ENCODE measurements at places on chromosomes 13 and 19. TPM values are rescaled to one million over a fixed set of nuclear protein-coding genes. Genes with fewer than 3 reads are reported as not detected.

ELSPBP1 gene
- total RNA-seq, result not detected

DNA sequence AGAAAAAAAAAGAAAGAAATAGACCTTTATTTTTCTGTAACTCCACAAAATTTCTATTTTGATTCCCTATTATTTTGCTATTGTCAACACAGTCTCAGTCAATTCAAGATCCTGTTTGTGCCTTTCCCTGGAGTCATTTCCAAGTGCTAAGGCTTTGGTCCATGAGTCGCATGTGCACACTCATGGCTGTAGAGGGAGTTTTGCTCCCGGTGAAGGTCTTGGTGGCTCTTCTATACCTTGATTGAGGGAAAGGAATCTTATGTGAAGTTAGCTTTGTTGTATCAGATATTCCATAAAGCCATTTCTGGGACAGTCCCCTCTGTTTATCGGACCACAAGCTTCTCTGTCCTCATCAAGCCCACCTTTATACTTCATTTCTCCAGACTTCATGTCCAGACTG is 58.7 kb upstream of the ALOX5AP start:
- no peak for DNase-seq

CCDC194 gene
- total RNA-seq, result 2.3 TPM

ZNF723 gene
- 0.12 TPM for total RNA-seq

DNA sequence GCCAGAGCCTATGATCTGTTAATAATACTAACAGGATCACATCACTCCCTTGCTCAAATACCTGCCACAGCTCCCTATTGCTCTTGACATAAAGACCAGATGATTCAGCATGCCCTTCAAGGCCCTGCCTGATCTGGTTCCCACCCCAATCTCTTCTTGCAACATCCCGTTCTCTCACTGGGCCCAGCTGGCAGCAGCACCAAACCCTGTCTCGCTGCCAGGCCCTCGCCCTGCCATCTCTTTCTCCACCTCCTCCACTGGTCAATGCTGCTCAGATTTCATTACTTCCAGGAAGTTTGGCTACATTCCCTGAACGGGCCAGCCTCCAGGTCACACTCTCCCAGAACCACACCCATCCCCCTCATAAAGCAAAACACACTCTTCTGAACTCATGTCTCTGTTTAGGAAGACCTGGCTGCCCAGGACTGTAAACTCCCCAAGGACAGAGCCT is 8.6 kb upstream of the BCAT2 start:
- DNase-seq, result no peak

GRCh38 chr19:13396250-13397080 is 109.8 kb downstream of the CACNA1A start:
- DNase-seq, result no peak

- DNase-seq, result no peak
Measured at GRCh38 chr13:85698256-85698655, 101.0 kb downstream of the SLITRK6 start.

TNFRSF19 gene
- not detected for total RNA-seq

- peak; percentile 44 for DNase-seq
Measured at GRCh38 chr13:110907951-110908898, 6.6 kb downstream of the ANKRD10 start.

GRCh38 chr19:43782689-43783231 is 2.0 kb upstream of the KCNN4 start:
- no peak for DNase-seq
